Bronchial epithelial cell (primary cell): ENCODE measurements at places on chromosomes 4 and X.

- DNase-seq, result no peak
These were observed 112.0 kb downstream of the ARHGAP36 start for GRCh38 chrX:131170148-131170547.

- peak; percentile 62 for DNase-seq
These were observed 77.0 kb downstream of the LRP2BP start for GRCh38 chr4:185318679-185319078.

- DNase-seq, result peak; percentile 26
These were observed 292.8 kb downstream of the RAPGEF2 start for GRCh38 chr4:159395693-159396092.

- DNase-seq, result peak; percentile 70
These were observed 24.6 kb upstream of the COX7B2 start for GRCh38 chr4:46933686-46934085.

DNA sequence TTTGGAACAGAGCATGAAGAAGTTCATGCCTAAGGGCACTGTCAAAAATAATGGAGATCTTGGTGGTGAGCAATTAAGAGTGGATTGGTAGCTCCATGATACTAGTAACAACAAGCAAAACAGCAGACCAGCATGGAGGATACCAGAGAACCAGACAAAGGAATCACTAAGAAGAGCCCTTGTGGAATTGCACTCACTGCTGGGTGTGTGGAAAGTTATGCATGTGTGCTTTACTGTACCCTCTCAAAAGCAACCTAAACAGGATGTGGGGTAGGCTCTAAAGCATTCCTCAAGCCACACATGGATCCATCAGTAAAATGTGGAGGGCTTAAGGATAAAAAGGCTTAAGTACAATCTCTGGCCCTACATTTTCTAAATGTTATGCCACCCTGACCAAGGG is 69.5 kb downstream of the AR start:
- no peak for DNase-seq

DNA sequence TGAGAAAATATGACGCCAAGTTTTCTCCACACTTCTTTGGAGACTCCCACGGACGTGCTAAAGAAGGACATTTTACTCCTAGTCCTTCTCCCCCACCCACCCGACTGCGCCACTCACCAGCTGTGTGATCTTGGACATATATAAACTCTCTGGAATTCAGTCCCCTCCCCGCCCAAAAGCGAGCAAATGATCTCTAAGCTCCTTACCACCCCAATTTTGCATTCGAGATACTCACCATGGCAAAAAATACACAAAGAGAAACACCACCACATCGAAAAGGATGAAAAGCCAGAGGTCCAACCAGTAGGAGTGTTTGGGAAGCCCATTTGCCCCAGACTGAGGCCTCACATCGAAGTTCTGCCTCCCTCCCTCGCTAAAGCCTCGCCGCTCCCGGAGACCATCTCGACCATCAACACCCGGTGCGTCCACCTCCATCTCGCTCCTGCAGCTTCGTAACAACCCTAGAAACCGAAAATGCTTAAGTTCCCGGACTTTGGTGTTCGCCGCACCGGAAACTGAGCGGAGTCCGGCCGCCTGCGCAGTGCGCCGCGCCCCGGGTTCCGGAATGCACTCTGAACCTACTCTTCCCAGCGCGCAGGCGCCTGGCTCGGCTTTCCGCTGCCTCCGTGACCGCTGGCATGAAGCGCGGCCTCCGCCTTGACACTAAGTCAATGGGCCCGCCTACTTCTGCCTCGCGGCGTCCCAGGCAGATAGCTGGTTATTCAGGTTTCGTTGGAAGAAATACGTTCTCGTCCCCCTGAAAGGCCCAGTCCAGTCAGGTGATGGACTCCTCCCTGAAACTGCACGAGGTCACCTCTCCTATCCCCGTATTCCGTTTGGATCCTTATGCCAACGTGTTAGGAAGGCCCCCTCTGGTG is 21.6 kb downstream of the FABP2 start:
- DNase-seq, result peak; percentile 96
